ENCODE measurements at places on chromosomes 2 and 18. TPM values are rescaled to one million over a fixed set of nuclear protein-coding genes. Genes with fewer than 3 reads are reported as not detected.

DNA sequence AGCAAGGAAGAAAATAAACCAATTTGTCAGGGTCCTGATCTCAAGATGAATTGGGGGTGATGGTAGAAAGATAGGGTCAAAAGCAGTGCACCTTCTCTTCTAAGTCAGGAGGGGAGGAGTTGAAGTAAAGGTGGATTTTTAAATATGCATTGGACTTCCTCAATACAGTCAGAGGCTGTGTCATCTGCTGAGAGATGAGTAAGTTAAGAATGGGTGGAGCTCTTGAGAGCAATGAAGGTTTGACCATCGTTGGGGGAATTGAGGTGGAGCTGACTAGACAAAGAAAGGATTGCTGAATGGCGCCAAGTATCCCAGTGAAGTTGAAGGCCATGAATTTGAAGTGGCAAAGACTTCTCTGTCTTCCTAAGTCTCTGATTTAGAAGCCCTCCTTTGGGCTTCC lies 18.4 kb upstream of the CPO start:
- peak; percentile 74 for ATAC-seq

DNA sequence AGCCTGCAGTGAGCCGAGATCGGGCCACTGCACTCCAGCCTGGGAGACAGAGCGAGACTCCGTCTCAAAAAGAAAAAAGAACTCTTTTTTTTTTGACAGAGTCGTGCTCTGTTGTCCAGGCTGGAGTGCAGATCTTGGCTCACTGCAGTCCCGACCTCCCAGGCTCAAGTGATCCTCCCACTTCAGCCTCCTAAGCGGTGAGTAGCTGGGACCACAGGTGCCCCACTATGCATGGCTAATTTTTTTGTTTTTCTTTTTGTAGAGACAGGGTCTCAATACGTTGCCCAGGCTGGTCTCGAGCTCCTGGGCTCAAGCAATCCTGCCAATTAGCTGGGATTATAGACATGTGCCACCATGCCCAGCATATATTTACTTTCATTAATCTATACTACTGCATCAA lies 12.5 kb upstream of the INO80D start:
- ATAC-seq, result no peak

GRCh38 chr2:133442393-133442792 lies 125.9 kb downstream of the NCKAP5 start:
- no peak for ATAC-seq

Gene IL18RAP
- total RNA-seq, result not detected

Gene ZNF236
- total RNA-seq, result 4.2 TPM

Gene CCDC142
- total RNA-seq, result 8.0 TPM

Gene SGPP2
- 0.44 TPM for total RNA-seq

Data from motor neuron (in vitro differentiated cells).